Stimulated activated naive CD4-positive, alpha-beta T cell treated with Interleukin-2 at 50 U/mL for 16 hours (primary cell): ENCODE measurements at places on chromosomes 7 and 10.

- DNase-seq: no peak
Observed at GRCh38 chr7:80060218-80060806, 74.3 kb upstream of the GNAI1 start.

- DNase-seq: no peak
Observed at GRCh38 chr7:125425506-125425905, 495.9 kb upstream of the POT1 start.

DNA sequence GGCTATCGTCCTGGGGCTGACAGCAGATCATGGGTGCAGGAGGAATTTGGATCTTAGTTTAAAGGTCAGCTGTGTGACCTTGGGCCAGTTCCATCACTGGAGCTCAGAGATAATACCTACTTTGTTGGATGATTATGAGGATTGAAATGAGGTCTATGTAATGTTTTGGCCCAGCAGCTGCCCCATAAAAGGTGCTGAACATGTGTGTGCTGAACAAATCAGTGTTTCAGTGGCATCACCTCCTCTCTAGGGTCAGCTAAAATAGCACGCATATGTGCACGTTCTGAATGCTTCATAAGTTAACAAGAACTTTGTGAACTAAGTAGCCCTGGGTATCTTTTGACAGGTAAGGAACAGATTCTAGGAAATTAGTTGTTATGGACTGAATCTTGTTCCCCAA lies 84.8 kb upstream of the LRRC18 start:
- DNase-seq: no peak

DNA sequence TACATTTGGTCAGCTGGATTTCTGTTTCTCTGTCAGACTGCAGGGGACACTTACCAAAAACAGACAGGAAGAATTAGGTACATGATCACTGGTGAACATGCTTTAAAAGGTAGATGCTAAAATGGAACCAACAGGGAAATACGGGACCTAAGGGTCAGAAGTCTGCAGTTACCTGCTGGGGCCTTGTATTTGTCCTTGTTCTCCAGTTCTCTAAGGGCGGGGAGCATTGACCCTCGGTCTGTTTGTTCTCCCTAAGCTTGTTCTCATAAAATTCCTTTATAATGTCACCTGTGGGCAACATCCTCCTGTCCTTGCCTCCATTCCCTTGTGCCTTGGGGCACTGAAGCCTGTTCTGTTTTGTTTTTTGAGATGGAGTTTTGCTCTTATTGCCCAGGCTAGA lies 29.8 kb upstream of the MSMB start:
- DNase-seq: no peak

- no peak for DNase-seq
Observed at GRCh38 chr10:128373831-128374230, 247.6 kb upstream of the MKI67 start.

DNA sequence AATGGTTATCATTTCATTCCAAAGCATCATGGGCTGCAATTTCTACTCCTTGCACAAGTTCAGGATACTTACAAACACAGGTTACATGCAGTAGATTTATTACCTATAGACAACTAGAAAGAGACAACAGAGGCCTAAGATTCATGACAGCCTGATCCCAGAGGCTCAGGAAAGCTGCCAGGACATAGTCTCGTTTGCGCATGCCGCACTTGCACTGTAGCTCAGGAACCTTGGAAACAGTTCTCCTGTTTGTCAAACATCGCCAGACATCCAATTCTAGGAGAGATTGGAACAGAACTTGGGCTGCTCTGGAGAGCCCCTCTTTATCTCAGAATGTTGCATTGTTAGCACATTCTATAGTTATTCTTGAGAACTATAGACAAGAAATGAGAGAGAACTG lies 216.2 kb upstream of the CDC14C start:
- no peak for DNase-seq

- DNase-seq: peak; percentile 19
Observed at GRCh38 chr7:117010375-117011133, 57.3 kb downstream of the ST7 start.

DNA sequence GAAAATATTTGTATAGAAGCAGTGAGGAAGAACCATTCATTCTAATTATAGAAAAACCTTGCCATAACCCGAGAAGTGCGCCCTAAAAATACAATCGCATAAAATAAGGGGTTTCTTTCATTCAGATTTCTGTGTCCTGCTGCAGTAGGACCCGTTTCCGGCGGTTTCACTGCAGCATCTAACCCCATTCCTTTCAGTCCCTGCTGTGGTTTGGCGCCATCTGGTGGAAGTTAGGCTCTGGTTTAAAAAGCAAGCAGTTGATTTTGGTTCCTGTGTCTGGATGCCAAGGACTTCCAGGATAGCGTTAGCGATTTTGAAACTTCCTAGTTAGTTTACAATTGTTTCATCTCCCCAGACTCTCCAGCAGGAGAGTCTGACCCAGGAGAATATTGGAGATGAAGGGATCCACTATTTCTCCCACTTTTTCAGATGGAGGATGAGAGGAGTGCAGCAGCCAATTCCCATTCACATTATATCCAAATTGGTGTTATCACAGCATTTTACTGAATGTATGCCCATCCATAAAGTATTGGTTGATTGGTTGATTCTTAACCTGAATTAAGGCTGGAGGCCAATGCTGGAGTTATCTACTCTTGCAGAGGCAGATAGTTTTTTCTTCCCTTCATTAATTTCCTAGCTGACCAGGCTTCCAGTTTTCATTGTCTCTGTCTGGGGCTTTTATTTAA lies 128.8 kb upstream of the CACNA2D1 start:
- peak; percentile 23 for DNase-seq

- DNase-seq: no peak
Observed at GRCh38 chr7:82152858-82153257, 290.7 kb downstream of the CACNA2D1 start.

- DNase-seq: no peak
Observed at GRCh38 chr10:30042820-30043219, 16.6 kb downstream of the JCAD start.

DNA sequence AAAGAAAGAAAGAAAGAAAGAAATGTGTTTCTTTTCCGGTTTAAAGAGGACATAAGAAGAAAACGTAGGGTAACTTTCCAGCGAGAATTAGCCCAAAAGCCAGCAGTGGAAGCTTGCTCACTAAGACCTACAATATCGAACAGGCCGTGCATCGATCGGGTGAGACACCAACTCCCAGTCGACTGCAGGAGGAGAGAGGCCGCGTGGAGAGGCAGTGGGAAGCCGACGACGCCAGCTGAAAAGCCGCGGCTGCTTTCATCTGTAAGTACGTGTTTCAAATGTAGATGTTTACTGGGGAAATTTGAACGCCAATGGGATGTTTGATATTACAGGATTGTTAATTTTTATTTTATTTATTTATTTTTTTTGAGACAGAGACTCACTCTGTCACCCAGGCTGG lies 28.6 kb upstream of the GIMAP8 start:
- no peak for DNase-seq

DNA sequence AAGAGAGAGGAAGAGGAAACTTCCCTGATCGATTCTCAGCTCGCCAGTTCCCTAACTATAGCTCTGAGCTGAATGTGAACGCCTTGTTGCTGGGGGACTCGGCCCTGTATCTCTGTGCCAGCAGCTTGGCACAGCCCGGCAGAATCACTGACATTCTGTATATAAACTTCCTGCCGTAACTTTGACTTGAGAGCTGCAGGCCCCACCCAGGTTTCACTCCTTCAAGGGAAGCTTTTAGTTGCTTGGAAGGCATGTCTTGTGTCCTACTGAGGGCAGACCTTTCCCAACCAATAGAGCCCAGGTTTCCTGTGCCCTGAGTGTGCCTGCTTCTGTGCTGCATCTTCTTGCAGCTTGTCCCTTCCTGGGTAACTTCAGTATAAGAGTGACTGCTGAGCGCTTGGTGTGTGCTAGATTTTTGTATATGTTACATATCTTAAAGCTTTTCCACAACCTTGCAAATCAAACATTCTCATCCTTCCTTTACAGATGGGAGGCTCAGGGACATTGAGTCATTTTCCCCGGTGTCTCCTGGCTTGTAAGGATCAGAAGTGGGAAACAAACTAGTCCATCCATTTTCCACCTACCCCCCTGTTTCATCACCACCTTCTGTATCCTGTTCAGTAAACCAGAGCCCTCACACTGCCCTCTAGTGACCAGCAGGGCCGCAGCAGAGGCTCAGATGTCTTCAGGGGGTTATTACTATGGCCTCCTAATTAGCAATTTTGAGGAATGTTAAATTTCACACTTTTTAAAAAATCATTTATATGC lies 225.2 kb upstream of the PRSS58 start:
- DNase-seq: peak; percentile 58

DNA sequence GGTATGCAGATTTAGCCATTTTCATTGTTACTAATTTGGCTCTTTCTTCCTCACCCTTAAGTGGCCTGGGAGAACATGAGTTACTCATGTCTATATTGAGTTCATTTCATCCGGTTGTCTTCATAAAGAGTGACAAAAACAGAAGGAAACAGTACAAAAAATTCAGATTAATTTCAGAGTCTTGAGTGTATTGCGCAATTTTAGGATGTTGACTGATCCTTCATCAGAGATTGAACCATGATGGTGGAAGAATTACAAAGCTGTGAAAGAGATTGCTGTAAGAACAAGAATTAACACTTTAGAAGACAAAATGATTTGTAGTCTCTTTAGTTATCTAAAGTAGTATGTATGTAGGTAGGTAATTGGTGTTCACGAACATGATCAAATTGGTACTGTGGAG lies 194.0 kb upstream of the PPP1R3A start:
- no peak for DNase-seq

- no peak for DNase-seq
Observed at GRCh38 chr10:127234306-127234800, 38.0 kb upstream of the INSYN2A start.

DNA sequence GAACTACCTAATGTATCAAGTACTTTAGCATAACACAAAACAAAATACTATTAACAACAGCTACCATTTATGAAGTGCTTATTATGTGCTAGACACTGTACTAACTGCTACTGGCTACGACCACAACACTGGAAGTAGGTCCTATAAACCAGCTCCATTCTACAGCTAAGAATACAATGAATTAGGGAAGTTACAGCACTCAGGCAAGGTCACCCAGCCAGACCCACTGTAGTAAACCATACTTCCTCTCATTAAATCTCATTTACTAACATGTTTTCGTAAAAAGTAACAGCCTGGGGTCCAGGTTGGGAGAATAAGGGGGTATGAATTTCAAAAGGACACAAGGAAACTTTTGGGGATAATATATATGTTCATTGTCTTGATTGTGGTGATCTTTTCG lies 25.4 kb downstream of the NAPEPLD start:
- no peak for DNase-seq

GRCh38 chr7:2689951-2690705 lies 2.1 kb downstream of the AMZ1 start:
- no peak for DNase-seq

GRCh38 chr7:17846935-17847334 lies 93.4 kb downstream of the SNX13 start:
- no peak for DNase-seq

- no peak for DNase-seq
Observed at GRCh38 chr7:26477381-26477990, 185.8 kb downstream of the SNX10 start.

DNA sequence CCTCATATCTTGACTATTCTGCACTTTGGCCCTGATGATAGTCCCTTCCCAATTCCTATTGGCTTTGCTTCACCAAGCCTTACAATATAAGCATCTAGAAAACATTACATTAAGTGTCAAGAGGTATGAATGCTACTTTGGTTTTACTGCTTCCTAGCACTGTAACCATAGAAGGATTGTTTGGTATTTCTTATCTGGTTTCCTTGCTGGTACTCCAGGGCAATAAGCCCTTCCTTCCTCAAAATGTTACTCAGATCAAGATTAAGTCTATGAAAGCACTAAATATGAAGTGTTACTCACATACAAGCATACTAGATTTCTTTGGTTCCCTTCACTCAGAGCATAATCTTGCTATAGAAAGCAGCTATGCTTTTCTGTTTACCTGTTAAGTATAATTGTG lies 492.5 kb downstream of the ETV1 start:
- DNase-seq: no peak

GRCh38 chr10:125050383-125050782 lies 108.5 kb downstream of the ZRANB1 start:
- DNase-seq: no peak

GRCh38 chr10:104767745-104768144 lies 126.7 kb downstream of the SORCS3 start:
- DNase-seq: no peak

DNA sequence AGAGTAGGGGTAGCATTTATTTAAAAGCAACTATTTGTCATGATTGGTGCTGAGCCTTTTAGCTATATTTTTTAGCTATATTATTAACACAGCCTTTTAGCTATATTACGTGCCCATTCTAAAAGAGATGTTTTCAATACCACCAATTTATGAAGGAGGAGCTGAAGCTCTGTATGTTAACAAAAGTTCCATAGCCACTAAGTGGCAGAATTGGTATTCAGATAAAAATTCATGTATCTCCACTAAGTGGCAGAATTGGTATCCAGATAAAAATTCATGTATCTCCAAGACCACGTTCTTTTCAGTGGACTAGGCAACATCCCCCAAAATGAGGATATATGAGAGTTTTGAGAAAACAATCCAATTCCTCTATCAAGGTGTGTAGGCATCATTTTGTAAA lies 268.6 kb downstream of the HGF start:
- DNase-seq: no peak

DNA sequence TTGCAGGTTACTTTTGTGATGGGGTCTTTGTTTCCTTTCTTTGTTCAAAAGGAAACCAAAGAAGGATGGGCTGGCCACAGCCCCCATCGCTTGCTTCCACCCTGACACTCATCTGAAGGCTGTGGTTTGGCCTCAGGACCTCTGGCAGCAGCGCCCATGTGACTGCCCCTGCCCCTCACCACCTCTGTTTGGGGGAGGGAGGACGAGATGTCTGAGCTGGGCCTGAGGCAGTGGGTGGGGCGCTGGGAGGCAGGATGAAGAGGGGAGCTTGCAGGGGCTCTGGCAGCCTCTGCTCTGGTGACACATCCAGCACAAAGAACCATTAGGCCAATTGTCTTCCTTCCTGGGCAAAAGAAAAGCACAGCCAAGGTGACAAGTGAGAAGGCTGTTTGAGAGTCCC lies 15.9 kb upstream of the CHST15 start:
- no peak for DNase-seq

DNA sequence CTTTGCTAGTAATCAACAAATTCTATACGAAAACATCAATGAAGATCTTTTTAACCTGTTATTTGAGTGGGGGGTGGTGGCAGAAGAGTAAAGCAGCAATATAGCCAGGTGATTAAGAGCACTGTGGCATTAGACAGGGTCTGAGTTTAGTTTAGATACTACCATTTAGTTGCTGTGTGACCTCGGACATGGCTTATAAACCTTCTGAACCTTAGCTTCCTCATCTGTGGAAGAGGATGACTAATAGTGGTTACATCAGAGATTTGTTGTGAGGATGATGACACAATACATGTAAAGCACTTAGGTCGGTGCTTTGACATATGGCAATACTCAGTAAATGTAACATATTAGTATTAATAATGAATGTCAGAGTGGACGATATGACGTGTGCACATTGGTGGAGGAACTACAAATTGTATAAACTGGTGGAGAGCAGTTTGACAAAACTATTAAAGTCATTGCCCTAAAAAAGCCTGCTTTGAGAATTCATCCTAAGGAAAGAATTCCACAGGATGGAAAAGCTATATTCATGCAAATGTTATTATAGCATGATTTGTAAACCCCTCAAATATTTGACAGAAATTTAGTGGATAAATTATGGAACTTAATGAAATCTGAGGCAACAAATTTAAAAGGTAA lies 24.3 kb downstream of the SPAG6 start:
- DNase-seq: no peak
